ENCODE measurements at places on chromosomes 16 and 17. TPM values are rescaled to one million over a fixed set of nuclear protein-coding genes. Genes with fewer than 3 reads are reported as not detected.

DNA sequence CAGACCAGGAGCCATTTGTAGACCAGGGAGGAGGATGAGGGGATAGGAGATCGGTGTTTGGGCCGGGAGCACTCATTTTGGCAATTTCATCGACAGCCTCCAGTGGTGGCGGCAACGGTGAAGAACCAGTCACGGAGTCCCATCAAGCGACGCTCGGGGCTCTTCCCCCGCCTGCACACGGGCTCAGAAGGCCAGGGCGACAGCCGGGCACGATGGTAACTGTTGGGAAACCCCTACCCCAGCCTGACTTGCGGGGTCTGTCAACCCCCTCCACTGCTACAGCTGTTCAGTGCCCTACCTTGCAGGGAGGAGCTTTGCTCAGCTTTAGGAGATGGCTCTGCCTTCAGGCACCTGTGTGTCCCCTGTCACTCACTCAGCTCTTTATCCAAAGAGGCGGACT is 43.0 kb downstream of the OR1D5 start:
- DNase-seq, result no peak

- DNase-seq, result peak; percentile 61
Observed at GRCh38 chr17:17712268-17712924, 31.1 kb downstream of the RAI1 start.

GRCh38 chr16:24409045-24409444 is 130.3 kb upstream of the RBBP6 start:
- peak; percentile 6 for DNase-seq

GRCh38 chr17:1498869-1499268 is 6.4 kb upstream of the MYO1C start:
- DNase-seq, result no peak

NUP88 gene
- 162 TPM for total RNA-seq

GRCh38 chr16:3498988-3499387 is 1.8 kb upstream of the CLUAP1 start:
- DNase-seq, result no peak

ABCA6 gene
- not detected for total RNA-seq
